Lower lobe of right lung (tissue), 2 donors: ENCODE measurements at places on chromosomes 11 and 22. TPM values are rescaled to one million over a fixed set of nuclear protein-coding genes. Genes with fewer than 3 reads are reported as not detected.

Gene CRACR2B
- 43.6 TPM for total RNA-seq

Gene MOV10L1
- 0.56 TPM for total RNA-seq

GRCh38 chr11:12888525-12889158, 120.5 kb upstream of the RASSF10 start:
- peak; percentile 86 for DNase-seq

GRCh38 chr11:41978945-41979344, 519.5 kb upstream of the LRRC4C start:
- no peak for DNase-seq

DNA sequence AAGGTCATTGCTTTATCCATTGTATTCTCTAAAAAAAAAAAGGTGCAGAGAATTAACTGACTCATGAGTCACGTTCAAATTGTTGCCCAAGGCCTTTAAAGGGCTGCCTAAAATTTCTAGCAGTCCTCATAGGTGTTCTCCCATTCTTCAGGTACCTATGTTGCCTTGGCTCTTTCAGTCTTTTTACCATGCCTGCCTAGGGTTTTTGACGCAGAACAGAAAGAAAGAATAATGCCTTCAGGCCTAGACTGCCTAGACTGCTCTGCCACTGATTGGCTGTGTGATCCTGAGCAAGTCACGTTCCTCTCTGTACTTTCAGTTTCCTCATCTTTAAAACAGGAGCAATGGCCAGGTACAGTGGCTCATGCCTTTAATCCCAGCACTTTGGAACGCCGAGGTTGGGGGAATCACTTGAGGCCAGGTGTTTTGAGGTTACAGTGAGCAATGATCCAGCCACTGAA, 21.5 kb downstream of the CTSC start:
- no peak for DNase-seq

DNA sequence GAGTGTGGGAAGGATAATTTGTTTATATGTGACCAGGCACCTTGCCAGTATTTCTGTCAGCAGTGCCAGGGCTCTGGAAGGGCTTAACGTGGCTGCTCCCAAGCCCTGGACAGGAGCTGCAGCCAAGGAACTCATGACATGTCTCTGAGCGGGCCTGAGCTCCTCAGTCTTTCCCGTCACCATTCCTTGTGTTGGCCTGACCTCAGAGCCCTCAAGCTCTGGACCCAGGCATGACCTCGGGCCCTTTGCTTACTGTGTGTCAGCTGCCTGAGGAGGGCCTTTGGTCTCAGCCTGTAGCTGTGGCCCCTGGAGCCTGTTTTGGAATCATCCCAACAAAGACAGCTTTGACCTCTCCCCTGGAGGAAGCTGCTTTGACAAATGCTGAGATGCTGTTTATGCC, 264.1 kb upstream of the PLET1 start:
- no peak for DNase-seq

DNA sequence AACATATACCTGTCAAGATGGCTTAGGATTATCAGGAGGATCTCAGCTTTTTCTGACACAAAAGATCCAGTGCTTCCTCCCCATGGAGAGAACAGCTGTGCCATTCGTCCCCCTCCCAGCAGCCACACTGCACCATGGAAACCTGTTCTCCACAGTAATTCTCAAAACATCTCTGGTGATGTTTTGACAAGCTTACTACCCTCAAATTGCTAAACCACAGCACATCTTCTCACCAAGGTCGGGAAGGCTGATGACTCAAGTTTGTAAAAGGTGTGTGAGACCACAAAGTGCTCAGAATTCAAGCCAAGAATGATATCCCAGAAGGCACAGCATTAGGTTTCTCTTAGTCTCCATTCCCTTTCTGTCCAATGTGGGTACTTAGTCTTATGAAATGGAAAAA, 3.9 kb upstream of the RAB38 start:
- DNase-seq = no peak

DNA sequence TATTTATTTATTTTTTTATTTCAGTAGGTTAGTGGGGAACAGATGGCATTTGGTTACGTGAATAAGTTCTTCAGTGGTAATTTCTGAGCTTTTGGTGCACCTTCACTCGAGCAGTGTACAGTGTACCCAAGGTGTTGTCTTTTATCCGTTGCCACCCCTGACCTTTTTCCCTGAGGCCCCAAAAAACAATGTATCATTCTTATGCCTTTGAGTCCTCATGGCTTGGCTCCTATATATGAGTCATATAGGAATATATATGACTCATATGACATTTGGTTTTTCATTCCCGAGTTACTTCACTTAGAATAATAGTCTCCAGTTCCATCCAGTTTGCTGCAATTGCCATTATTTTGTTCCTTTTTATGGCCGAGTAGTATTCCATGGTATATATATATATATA, 763.9 kb downstream of the NTM start:
- DNase-seq = no peak
